ENCODE measurements at places on chromosomes 2 and 18. TPM values are rescaled to one million over a fixed set of nuclear protein-coding genes. Genes with fewer than 3 reads are reported as not detected.

DNA sequence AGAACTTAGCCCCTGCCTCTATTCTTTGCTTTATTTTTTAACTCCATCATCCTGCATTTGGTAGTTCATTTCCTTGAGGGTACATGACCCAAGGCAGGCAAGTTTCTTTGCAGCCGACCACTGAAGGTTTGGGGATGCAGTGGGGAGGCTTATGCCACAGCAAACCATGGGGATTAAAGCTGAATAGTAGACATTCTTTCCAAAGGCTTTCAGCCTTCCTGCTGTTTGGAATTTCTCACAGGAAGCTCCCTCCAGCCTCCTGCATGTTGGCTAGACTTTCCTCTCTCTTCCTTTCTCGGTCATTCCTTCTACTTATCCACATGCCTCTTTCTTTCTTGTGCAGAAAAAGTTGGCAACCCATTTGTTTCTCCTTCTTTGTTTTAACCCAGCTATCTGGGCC, 77.3 kb downstream of the SOCS6 start:
- no peak for DNase-seq

GRCh38 chr18:45589356-45590035, 25.8 kb upstream of the SLC14A2 start:
- no peak for DNase-seq

DNA sequence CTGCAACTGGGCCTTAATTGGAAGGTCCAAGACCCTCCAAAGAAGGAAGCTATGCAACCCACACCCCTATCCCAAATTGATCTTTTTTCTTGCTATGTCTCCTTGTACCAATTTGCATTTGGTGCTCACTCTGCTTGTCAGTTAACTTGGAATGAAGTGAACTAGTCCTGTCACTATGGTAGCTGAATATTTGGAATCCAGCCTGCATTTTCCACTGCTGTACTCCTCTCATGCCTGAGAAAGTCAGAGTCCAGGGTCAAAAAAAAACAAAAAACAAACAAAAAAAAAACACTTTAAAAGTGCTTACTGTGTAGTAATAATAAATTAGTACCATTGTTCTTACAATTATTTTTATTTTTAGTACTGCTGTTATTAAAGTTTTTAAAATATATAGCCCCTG, 462.8 kb upstream of the SLC8A1 start:
- DNase-seq, result no peak

- no peak for DNase-seq
Observed at GRCh38 chr2:101509499-101510284, 34.8 kb upstream of the RFX8 start.

- no peak for DNase-seq
Observed at GRCh38 chr2:28080911-28081310, 190.4 kb downstream of the BABAM2 start.

- DNase-seq, result no peak
Observed at GRCh38 chr2:61450144-61450543, 20.7 kb downstream of the USP34 start.

DNA sequence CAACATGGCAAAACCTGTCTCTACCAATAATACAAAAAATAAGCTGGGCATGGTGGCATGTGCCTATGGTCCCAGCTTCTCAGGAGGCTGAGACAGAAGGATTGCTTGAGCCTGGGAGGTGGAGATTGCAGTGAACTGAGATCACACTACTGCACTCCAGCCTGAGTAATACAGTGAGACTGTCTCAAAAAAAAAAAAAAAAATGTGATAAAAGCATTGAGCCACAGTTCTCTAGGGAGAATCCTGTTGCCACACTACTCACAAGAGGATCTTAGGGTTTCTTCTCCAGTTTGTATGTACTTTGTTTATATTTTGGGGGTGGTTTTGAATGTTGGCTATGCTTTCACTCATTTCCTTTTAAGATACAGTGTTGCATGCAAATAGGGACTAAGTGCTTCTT, 62.0 kb downstream of the TMEM185B start:
- no peak for DNase-seq

DNA sequence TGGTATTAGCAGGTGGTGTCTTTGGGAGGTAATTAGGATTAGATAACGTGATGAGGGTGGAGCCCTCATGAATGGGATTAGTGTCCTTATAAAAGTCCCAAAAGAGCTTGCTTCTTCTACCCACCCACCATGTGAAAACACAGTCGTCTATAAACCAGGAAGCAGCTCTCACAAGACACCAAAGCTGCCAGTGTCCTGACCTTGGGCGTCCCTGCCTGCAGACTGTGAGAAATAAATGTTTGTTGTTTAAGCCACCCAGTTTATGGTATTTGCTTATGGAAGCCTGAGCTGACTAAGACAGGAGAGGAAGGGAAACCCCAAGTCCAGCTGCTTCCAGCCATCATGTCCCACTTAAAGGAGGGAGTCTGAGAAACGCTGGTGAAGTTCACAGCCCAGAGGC, 13.6 kb downstream of the ADI1 start:
- no peak for DNase-seq

DNA sequence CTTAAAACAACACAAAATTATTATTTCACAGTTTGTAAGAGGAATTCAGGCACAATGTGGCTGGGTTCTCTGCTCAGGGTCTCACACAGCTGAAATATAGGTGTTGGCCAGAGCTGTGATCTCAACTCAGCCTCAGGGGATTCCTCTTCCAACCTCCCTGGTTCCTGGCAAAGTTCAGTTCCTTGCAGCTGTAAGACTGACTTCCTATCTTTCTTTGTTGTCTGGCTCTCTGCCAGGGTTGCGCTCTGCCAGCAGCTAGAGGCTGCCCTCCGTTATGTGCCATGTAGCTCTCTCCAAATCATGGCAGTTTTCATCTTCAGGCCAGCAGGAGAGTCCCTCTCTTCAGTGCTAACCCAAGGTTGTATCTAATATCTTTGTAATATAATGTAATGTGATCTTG, 272.5 kb upstream of the KCNJ3 start:
- no peak for DNase-seq

GRCh38 chr2:127516041-127516762, 10.1 kb downstream of the IWS1 start:
- no peak for DNase-seq

Gene B3GNT7
- total RNA-seq, result 0.76 TPM

Gene DDX18
- total RNA-seq, result 92.4 TPM

Gene PSMA8
- 0.81 TPM for total RNA-seq

Measured in activated T-cell treated with anti-CD3 and anti-CD28 coated beads, Interleukin-2, amount 50 U/mL, for 72 hours (primary cell).